ENCODE measurements at places on chromosomes 5 and 9.

- no peak for DNase-seq
Observed at GRCh38 chr5:68318955-68319705, 103.6 kb downstream of the PIK3R1 start.

- DNase-seq = no peak
Observed at GRCh38 chr9:88937248-88937647, 54.0 kb upstream of the S1PR3 start.

DNA sequence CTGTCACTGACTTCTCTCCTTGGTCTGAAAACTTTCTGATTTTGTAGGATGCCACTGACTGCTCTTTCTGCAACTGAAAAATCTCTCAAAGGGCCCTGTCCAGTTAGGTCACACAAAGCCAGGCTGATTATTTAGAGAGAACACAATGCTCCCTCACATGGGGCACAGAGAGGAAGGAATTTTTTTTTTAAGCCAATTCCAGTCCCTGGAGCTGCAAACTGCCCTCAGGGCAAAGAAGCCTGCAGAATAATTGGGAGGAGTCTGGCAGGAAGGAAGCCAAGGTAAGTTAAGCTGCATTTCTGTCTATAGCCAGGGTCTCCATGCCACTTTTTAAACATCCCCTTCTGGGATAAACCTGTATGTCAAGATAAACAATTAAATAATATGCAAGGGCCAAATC lies 305.5 kb downstream of the ZSWIM6 start:
- DNase-seq = no peak

DNA sequence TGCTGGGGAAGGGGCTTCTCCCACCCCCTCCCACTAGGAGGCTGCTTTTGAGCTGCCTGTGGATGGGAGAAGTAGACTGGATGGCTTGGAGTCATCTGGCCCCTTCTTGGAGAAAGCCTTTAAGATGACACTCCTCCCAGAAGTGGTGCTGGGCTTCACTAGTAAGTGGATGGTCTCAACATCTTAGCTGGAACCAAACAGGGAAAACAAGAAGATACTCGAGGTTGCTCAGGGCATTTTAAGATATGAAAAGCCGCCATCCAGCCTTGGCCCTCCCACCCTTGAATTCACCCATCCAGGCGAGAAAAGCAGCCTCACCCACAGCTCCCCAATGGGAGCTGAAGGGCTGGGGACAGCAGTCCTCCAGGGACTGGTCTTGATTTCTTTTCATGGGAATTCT lies 7.8 kb upstream of the SMIM32 start:
- no peak for DNase-seq

DNA sequence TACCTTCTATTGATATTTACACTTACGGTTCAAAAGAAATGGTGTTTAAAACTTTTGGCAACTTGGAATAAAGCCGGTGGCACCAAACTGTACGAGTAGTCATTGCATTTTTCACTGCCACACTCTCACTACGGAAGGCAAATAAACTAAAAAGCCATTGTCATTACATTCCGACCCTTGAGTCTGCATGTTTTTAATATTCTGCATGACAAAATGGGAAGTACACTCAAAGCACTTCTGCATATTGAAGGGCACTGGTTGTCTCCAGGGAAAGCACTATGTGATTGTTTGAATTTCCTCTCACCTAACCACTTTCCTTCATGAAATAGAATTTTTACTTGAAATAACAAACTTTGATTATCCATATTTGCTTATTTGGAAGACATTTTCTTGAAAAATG lies 426.3 kb downstream of the CETN3 start:
- DNase-seq = no peak

DNA sequence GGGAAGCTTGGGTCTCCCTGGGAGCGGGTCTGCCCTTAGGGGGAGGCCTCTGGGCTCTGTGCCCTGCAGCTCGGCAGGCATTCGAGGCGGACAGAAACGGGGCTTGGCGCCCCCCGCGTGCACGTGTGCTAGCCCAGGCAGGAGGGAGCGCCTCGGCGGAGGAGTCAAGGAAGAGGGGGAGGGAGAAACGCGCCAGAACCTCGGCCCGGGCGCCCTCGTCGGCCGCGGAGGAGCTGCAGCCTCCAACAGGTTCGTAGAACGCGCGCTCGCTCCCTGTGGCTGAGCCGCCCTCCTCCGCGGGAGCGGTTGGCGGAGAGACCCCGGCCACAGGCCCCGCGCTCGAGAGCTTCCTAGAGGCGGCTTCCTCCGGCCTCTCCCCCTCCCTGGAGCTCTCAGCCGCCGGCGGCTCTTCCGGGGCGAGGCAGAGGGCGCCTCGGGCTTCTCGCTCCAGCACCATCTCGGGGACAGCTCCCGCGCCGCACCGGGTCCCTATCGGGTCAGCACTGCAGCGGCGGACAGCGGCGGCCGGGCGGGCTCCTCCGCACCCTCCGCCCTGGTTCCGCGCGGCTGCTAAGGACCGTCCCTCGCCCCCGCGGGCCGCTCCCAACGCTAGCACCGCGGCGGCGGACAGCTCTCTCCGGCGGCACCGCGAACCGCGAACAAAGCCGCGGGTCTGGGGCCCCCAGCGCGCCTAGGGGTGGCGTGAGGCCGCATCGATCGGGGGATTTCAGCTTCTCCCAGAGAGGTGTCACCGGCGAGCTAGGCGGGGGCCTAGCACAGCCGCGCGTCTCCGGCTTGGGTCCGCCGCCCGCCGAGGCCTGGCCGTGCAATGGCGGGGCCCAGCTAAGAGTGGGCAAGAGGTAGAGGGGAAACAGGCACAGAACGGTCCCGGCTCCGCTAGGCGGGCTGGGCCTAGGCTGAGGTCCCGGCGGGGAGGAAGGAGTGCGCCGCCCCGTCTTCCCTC lies 74.6 kb upstream of the CPLX2 start:
- DNase-seq = peak; percentile 62

GRCh38 chr5:36367524-36367923 lies 65.8 kb upstream of the RANBP3L start:
- DNase-seq = no peak
